Cerebellum (tissue), 4 donors: ENCODE measurements at places on chromosomes 5 and 9.

DNA sequence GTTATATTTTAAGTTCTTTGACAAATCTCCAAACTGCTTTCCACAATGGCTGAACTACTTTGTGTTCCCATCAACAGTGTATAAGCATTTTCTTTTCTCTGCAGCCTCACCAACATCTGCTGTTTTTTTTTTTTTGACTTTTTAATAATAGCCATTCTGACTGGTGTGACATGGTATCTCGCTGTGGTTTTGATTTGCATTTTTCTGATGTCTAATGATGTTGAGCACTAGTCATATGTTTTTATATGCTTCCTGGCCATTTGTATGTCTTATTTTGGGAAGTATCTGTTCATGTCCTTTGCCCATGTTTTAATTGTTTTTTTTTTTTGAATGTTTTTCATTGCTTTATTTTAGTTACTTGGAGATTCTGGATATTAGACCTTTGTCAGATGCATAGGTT lies 196.6 kb downstream of the PLK2 start:
- no peak for DNase-seq

GRCh38 chr9:38432922-38433510 lies 8.8 kb upstream of the IGFBPL1 start:
- peak; percentile 49 for DNase-seq

GRCh38 chr5:142499591-142500226 lies 174.9 kb upstream of the SPRY4 start:
- DNase-seq: no peak

GRCh38 chr5:78506261-78507024 lies 142.1 kb downstream of the LHFPL2 start:
- DNase-seq: no peak

GRCh38 chr9:29793970-29794369 lies 2220.7 kb upstream of the C9orf72 start:
- DNase-seq: no peak

DNA sequence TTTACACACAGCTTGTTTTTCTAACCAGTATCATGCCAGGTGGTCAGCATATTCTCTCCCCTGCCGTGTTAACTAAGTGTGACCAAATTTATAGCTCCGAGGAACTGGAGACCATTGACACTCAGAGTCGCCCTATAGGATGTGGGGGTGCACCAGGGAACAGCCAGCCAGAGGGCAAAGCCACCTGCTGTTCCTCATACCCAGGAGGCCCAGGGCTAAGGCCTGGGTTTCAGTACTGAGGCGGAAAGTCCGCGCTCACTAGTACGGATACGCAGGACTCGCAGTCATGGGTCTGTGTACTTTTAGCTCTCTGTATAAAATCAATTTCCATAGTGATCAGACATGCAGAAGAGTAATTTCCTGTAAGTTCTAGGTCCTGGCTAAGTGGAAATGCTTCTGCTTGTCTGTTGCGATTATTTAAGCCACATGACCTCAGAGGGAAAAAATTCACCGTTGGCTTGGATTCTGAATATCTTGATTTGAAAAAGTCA lies 247.0 kb downstream of the AOPEP start:
- DNase-seq: no peak

DNA sequence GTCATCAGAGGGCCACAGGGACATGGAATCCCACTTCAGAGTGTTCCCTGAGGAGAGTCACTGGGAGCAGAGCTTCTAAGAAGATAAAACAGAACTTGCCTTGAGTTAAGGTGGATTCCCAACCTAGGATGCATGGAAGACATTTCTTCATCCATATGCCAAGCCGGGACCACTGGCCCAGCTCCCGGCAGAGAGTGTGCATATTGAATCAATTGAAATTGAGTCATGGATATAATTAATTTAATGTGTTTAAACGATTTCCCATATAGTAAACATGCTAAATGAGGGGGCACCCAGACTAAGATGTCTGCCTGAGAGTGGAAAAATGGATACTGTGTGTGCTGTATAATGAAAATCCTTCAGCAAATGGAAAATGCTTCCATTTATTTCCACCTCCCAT lies 194.4 kb upstream of the TBC1D2 start:
- DNase-seq: no peak

- DNase-seq: no peak
These were observed 90.3 kb upstream of the ARAP3 start for GRCh38 chr5:141772281-141772680.

GRCh38 chr5:34682926-34683623 lies 26.9 kb downstream of the RAI14 start:
- DNase-seq: no peak

DNA sequence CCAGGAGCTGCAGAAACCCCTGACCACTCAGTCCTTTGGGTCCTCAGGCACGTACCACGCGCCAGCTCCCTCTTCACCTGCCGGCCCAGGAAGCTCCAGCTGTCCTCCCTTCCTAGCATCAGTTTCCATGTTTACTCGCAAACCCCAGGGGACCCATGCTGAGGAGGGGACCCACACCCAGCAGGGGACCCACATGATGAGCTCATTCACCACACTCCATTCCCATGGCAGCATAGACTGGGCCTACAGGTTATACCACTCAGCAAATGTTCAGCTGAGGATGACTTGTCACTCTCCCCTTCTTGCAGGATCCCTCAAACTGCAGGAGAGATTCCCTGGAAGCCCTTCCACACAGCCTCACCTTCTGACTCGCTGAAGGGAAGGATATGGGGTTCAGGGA lies 73.5 kb upstream of the GALNT10 start:
- no peak for DNase-seq

DNA sequence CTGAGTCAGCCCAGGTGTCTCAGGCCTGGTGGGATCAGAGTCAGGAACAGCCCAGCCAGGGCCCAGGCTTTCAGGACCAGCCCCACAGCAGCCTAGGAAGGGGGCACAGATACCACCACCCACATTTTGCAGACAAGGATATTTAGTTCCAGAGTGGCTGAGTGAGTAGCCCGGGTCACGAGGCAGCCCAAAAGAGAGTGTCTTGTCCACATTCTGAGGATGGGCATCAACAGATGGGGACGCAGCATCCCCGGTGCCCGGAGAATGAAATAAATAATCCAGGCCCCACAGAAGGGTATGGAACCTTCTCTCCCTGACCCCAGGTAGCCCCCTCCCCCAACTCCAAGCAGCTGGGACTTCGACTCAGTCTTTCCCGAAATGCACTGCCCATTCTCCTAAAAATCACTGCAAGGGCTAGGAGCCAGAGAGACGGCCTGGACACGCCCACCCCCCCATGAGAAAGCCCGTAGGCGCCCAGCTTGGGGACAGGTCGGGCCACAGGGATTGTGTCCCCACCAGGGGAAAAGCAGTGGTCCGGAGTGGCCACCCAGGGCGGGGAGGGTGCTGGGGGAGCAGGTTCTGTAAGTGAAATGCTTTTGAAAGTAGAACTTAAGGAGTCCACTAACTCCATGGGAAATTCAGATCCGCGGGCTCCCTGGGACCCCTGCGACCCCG lies 6.9 kb downstream of the LHX3 start:
- no peak for DNase-seq

DNA sequence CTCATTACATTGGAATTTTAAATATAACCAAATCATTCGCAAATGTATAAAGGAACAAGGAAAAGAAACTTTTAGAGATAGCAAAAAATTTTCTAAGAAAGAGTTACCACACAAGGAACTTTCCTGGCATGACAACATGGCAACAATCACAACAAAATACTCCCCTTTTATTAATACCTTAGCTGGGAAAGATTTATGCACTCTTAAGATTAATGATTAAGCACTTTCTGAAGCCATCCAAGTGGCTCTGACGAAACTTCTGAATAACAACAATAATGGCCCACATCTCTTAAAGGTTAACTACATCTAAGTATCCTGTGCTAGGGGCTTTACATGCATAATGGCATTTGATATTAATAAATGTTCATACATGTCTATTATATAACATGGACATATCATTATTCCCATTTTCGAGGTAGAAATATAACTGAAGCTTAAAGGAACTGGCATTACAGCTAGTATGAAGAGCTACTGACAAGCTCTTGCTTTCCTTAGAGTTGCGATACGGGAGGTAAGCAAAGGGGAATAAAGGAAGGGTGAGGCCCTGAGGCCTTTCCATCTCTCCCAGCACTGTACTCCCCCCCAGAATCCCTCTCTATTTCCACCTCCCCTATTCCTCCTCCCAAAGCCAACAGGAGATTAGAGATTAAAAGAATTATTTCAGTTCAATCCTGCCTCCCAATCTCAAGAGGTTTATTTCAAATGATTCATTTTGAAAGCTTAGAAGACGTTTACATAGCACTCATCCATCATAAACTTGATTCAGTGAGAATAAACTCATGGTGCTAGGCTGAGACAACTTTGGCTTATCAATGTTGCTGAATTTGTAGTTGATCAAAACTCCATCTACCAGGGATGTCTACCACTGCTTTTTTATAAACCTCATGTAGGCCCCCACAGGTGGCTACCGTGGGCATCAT lies 9.6 kb downstream of the MTMR12 start:
- DNase-seq: no peak

DNA sequence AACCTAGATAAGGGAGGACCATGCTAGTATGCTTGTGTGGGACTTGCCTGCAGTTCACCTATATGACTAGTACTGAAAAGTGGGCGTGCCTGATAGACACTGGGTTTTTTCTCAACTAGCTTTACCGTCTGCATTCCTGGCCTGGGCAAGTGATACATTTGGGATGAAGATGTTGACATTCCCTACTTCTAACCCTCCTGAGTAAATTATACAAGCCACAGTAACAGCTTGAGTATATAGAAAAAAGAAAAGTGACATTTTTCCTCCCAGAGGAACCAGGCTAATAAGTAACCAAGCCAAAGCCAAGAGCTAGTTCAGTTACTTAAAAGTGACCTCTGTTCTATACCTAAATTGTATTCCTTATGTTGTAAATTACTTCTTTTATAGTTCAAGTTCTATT lies 153.8 kb upstream of the CYLC2 start:
- no peak for DNase-seq

DNA sequence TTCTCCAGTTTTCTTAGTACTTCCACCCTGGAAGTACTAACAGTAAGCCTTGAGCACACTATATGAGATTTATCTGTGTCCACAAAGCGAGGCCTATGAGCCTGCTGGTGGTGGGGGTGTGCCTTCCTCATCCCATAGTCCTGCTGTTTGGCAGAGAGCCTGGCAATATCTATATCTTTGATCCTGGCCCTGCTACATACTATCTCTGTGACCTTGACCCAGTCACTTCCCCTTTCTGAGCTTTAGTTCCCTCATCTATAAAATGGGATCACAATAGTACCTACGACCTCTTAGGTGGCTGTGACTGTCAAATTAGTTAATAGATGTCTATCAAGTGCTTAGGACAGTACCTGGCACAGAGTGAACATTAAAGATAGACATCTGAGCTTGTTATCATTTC lies 114.6 kb upstream of the SAP30L start:
- no peak for DNase-seq

DNA sequence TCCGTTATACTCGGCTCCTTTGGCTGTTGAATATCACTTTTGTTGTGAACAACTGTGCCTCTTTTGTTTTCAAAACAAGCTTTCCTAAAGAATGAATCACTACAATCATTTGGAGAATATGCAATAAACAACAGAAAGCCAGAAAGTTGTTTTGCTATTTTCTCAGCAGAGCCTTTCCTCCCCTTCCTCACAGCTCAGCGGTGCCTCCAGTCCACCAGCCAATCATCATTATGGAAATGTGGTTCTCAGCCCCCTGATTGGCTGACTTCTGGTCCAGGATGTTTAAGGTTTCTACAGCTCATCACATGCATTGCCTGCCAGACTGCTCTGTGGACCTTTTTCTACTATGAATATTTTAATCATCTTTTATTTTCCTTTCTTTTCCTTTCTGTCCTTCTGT lies 9.1 kb upstream of the ZNF608 start:
- no peak for DNase-seq

- DNase-seq: no peak
These were observed 329.6 kb downstream of the ADAMTS6 start for GRCh38 chr5:65152131-65152530.

- DNase-seq: peak; percentile 13
These were observed 145.7 kb upstream of the DAB2 start for GRCh38 chr5:39570403-39571027.

- DNase-seq: no peak
These were observed 13.8 kb downstream of the ICE1 start for GRCh38 chr5:5436203-5436760.

DNA sequence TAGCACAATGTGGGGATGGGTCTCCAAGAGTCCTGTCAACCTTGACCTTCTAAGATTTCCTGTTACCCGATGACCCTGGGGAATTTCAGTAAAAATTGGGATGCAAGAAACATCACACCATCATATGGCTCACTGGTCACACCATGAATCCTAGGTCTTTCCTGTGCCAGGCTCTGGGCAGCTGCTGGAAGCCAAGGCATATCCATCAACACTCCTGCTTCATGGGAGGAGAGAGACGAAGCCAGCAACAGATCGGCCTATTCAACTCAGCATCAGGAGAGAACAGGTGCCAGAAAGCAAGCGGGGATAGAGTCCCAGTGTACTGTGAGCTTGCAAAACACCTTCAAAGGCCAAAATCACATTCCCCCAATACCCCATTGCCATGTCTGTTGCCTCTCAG lies 6.5 kb upstream of the NEK6 start:
- DNase-seq: no peak

DNA sequence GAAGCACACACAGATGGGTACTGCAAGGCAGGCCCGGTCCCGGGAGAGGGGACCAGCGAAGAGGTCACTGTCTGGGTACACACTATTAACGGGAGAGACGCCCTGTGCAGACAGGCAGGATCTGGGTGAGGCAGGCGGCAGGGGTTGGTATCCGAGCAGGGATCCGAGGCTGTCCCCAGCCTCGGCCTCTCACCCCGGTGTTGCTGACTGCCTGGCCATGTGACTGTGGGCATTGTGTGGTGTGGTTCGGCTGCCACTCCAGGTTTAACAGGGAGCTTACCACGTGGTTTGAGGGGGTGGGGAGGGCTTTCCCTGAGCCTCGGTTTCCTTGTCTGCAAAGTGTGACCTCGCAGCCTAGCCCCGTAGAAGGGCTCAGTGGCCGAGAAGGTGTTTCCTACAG lies 11.1 kb upstream of the RALGDS start:
- no peak for DNase-seq

- DNase-seq: peak; percentile 23
These were observed 30.7 kb upstream of the SMC5 start for GRCh38 chr9:70228118-70228517.

DNA sequence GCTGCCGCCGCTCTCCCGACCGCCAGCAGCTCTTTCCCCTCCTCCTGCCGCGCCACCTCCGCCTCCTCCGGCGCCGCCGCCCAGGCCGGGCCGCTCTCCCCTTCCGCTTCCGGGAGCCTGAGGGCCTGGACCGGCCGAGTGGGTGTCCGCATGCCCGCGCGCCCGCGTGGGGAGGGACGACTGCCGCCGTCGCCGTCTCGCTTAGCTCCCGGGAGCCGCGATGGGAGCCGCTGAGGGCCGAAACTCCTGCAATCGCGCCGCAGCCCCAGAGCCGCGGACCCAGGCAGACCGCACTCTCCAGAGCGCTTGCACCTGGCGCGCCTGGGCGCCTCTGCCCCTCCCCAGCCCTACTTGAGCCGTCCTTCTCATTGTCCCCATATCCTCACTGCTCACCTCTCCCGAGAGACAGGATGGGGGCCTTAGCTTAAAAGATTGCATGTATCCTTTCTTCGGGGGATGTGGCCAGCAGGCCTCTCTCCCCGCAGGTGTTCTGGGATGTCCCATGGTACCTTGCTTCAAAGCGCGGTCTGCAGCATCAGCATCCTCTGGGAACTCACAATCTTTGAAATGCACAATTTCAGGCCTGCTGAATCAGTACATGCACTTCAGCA lies at the start of gene ZDHHC21:
Gene ZDHHC21 (minus strand): TSS at position 182 of the 611 bp plus-strand sequence. CDS start 19,092 bp downstream, outside the sequence.
- peak; percentile 81 for DNase-seq
